ENCODE measurements at places on chromosomes 13 and 19. TPM values are rescaled to one million over a fixed set of nuclear protein-coding genes. Genes with fewer than 3 reads are reported as not detected.

Gene ICAM5
- total RNA-seq: 0.21 TPM

Gene KCNRG
- 0.55 TPM for total RNA-seq

Gene NBEA
- total RNA-seq: 1.3 TPM

Gene RYR1
- total RNA-seq: 1.1 TPM

Gene CYP2A7
- total RNA-seq: not detected

Gene ONECUT3
- not detected for total RNA-seq

Gene MBD3L2
- total RNA-seq: not detected

Gene ATP4B
- not detected for total RNA-seq

Gene SIGLECL1
- total RNA-seq: not detected

Gene PSG11
- total RNA-seq: not detected

Gene ANGPTL8
- not detected for total RNA-seq

DNA sequence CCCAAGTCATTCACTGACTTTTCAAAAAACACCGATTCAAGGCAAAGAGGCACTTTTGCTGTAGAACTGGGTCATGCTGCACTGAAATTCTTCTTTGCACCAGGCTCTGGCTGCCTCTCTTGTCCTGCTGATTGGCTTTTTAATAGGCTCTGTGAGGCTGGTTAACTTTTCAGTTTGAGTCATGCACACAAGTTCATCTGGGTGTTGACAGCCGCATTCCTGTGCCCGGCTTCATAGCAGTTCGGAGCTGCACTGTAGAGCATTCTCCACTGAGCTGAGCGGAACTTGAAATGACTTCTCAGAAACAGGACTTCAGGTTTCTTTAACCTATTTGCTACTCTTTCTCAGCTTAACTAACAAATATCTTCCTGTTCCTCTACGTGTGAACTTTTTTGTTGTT, 978.3 kb downstream of the UQCRFS1 start:
- no peak for DNase-seq

- DNase-seq: no peak
Observed at GRCh38 chr19:15429825-15430467, 11.2 kb upstream of the AKAP8L start.

GRCh38 chr13:42994878-42995277, 2.8 kb upstream of the EPSTI1 start:
- no peak for DNase-seq

GRCh38 chr13:73985783-73986182, 148.4 kb downstream of the KLF12 start:
- no peak for DNase-seq

DNA sequence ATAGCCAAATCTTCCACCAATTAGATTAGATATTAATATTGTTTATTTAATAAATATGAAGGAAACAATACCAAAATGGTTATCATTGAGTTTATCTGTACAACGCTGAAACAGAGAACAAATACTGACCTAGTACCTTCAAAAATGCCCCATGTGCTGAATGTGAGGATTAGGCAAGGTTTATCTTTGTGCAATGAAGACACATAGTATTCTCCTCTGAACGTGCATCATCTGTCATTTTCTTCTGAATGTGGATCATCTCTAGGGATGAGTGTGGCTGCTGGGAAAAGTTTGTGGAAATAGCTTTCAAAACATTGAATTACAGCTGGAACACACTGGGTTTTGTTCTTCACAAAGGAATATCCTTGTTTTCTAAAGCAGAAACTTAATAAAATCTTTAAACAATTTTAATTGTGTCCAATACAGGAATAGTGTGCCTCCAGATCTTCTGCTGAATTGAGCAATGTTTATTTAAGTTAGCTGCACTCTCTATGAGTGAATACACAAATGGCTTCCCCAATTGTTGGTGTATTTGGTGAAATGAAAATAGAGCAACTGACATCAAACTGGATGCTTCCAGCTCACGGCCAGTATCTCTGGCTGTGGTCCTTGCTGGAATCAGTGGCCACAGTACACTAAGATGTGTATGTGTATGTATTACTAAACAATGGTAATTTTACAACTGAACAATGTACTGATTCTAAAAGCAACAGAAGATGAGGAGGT, 6.7 kb downstream of the COL4A1 start:
- no peak for DNase-seq

GRCh38 chr13:99044764-99045163, 66.9 kb upstream of the DOCK9 start:
- DNase-seq: no peak

- DNase-seq: no peak
Observed at GRCh38 chr13:25906191-25906661, 145.6 kb downstream of the SHISA2 start.

DNA sequence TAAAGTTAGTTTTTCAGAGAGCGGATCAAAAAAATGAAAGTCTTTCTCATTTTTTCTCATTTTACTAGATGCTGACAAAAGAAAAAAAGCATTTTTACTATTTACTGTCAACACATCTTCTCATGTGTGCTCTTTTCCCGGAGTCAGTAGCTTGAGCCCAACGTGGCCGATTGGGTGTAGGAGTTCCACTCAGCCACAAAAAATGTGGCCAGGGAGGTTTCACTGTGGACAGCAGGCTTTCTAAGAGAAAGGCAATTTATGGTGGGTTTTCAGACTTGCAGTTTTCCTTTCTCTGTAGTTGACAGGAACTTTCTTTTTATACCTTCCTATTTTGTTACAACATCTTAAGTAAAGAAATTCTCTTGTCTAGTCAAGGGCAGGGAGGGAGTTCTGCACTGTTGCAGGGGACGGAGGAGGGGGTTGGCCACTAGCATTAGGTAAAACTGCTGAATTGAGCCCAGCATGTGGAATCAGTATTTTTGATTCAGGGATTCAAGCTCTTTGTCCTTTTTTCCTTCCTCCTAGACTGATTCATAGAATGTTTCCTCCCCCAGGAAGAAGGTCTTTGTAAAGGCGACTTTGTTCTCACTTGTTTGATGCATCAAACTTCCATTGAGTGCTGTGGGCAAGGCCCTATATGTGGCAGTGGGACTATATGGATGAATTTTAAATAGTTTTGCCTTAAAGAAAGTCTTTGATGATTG, 123.1 kb downstream of the B3GLCT start:
- no peak for DNase-seq

- no peak for DNase-seq
Observed at GRCh38 chr13:52599848-52600603, 42.2 kb upstream of the HNRNPA1L2 start.

DNA sequence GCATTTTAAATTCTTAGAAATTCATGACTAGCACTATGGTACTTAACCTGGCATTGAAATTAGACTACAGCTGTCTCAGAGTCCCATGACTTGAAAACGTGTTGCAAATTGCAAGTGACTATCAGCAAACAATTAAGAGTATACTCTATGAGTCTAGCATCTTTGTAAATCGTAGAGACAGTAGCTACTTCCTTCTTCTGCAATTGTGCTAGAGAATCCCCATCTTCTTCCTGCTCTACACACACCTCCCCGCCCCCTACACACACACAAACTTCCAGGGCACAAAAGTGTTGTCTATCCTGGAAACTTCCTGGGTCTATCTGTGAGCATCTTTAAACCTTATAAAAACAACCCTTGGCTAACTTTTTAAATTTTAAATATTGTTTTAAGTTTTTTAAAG, 35.2 kb upstream of the MIR17HG start:
- DNase-seq: no peak

GRCh38 chr19:55275851-55276719, 3.8 kb downstream of the HSPBP1 start:
- no peak for DNase-seq

GRCh38 chr13:35475960-35476943, at the start of gene MAB21L1:
Gene MAB21L1, minus strand, starts transcription at chr13:35476689. Its CDS starts 551 bp downstream, at chr13:35476138.
- DNase-seq: no peak

GRCh38 chr13:22095794-22096193, 424.9 kb downstream of the FGF9 start:
- DNase-seq: no peak

GRCh38 chr13:28493740-28494503, 1.0 kb downstream of the FLT1 start:
- DNase-seq: no peak

- no peak for DNase-seq
Observed at GRCh38 chr19:46210669-46211068, 18.9 kb upstream of the IGFL1 start.

GRCh38 chr19:33035461-33035860, 29.2 kb downstream of the RHPN2 start:
- DNase-seq: no peak

DNA sequence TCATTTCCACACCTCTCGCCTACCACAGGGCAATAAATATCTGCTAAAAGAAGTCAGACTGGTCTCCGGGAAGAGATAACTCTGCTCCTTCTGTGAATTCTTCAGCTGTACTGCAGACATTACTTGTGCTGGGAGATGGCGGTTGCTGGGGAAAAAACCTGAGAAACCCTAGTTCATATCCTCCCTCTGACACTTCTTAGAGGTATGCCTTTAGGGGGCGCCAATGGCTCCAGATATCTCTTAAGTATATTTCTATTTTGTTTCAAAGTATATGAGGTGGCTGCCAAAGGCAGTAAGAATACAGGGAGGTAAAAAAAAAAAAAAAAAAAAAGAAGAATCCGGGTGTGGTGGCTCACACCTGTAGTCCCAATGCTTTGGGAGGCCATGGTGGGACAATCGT, 175.2 kb downstream of the PAN3 start:
- DNase-seq: no peak

DNA sequence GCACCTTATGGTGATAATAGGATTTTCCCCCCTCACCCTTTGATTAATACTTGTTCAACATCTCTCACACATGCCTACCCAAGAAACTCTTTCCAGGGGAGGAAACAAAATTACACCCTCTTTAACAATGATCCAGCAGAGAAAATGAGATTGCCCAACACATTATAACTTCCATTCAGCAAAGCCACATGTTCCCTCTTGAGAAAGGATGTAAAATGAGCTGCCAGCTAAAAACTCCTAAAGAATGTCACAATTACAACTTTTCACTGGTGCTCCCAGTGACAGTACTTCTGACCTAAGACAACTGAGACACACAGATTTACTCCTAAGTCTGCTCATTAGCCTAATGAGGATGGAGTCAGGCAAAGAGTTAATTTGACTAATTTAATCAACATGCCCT, 621.4 kb downstream of the DIAPH3 start:
- DNase-seq: no peak

DNA sequence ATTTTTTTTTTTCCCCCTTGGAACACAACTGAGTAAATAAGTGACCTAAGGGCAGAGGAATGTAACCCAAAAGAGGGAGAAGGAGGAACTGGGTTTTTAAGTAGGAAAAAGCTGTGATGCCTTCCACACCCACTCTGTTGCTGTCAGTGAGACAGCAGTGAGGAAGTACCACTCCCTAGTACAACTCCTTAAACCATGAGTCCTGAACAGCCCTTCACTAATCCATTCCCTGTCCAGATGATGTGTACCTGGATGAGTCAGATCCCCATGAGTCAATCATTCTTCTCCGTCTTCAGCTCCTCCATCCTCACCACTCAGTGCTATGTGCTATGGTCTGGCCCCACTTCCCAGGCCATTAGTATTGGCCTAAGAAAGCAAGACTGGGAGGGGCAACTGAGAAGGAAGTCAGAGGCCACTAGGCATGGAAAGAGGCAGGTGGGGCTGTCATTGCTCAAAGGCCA, 12.9 kb upstream of the CXCL17 start:
- no peak for DNase-seq

DNA sequence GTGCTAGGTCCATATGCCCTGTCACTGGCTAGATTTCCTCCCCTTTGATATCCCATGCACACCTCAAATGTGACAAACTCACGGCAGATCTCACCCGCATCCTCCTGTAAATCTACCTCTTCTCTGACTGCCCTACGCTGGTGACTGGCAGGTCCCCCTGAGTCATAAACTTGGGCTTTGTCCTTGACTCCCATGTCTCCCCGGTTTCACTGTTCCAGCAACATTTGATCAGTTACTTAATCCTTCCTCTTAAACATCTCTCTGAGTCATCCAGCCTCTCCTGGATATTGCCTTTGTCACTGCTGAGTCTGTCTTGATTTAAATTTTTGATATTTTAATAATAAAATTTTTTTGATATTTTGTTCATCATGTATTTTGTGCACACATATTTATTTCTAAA, 26.5 kb downstream of the FAM216B start:
- DNase-seq: no peak

DNA sequence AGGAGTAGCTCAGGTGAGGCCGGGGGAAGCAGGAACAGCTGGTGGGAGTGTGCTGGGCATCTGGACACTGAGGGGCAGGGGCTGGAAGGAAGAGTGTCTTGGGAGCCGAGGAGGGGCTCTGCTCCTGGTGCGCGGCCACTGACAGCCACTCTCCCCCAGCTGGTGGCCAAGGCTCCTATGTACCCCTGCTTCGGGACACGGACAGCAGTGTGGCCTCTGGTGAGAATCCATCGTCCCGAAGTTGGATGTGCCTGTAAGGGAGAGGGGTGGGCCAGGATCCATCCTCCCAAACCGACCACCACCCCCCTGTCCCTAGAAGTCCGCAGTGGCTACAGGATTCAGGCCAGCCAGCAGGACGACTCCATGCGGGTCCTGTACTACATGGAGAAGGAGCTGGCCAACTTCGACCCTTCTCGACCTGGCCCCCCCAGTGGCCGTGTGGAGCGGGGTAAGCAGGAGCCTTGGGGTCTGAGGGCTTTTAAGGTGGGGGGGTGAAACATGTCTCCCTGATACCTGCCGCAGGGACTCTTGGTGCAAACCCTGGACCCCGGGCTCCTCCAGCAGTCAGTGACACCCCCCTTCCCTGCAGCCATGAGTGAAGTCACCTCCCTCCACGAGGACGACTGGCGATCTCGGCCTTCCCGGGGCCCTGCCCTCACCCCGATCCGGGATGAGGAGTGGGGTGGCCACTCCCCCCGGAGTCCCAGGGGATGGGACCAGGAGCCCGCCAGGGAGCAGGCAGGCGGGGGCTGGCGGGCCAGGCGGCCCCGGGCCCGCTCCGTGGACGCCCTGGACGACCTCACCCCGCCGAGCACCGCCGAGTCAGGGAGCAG, 2.0 kb upstream of the USF2 start:
- DNase-seq: no peak

GRCh38 chr13:33179463-33179862, 106.1 kb downstream of the STARD13 start:
- no peak for DNase-seq

- DNase-seq: no peak
Observed at GRCh38 chr19:33861950-33862349, 65.3 kb downstream of the KCTD15 start.

GRCh38 chr19:13929340-13929739, 8.9 kb downstream of the PODNL1 start:
- no peak for DNase-seq

DNA sequence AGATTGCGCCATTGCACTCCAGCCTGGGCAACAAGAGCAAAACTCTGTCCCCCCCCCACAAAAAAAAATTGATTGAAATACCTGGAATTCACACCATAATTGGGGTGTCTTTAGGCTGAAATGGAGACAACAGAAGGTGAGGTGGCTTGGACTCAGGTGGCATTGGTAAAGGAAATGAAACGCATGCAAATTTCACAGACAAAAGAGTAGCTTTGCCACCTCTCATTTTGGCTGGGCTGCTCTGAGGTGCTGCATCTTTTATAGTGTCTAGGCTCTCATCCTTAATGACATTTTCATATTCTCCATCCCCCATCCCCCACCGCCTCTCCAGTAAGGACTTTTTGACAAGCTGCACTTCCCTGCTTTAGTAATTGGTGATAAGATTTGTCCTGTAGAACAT, 6.9 kb downstream of the UBE2L5 start:
- no peak for DNase-seq
